Activated CD4-positive, alpha-beta T cell treated with anti-CD3 and anti-CD28 coated beads for 24 hours (primary cell): ENCODE measurements at places on chromosomes 12 and 14.

DNA sequence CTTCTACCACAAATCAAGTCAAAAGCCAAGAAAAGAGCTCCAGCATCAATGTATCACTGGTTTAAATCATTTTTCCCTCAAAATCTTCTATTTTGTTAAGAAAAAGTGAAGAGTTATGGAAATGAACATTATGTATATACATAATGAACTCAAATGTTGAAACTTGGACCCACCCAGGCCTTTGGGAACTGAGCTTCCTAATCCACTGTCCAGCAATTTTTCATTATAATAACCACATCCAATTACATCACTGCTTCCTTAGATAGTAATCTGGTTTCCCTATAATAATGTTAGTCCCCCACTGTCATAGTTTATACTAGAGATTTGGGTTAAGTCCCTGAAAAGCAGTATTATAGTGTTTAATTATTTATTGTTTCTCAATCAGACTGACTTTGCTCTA is 170.9 kb downstream of the PIK3C2G start:
- no peak for DNase-seq

DNA sequence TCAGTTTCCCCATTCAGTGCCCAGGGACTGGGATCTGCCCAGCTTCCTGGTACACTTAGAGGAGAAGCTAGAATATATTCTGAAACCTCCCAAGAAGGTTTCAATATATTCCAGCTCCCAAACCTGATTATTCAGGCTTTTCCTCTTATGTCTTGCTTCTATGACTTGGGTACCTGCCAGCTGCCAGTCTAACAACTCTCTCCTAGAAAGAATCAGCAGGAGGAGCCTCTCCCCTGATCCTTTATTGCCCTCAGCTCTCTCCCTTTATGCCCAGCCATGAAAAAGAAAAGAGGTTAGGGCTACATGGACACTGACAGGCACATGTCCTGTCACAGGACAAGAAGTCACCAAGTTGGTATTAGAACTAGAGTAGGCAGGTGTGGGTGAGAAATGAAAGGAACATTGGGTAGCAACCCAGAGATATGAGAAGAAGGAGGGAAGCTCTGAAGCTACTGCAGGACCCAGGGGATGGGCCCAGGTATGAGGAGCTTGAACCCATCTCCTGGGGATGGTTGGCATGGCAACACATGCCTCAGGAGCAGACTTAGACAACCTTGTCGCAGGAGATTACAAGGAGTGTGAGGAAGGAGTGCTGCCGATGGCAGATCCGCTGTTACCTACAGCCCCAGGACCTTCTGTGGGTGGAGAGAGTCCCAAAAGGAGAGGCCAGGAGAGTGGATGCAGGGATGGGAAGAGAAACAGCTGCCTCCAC is 2.0 kb upstream of the CACNB3 start:
- DNase-seq = no peak

- no peak for DNase-seq
Observed at GRCh38 chr12:121187501-121187900, 22.4 kb upstream of the P2RX4 start.

- DNase-seq = no peak
Observed at GRCh38 chr14:75259510-75259855, 19.1 kb upstream of the FOS start.

GRCh38 chr12:3538466-3539030 is 47.5 kb downstream of the PRMT8 start:
- no peak for DNase-seq

DNA sequence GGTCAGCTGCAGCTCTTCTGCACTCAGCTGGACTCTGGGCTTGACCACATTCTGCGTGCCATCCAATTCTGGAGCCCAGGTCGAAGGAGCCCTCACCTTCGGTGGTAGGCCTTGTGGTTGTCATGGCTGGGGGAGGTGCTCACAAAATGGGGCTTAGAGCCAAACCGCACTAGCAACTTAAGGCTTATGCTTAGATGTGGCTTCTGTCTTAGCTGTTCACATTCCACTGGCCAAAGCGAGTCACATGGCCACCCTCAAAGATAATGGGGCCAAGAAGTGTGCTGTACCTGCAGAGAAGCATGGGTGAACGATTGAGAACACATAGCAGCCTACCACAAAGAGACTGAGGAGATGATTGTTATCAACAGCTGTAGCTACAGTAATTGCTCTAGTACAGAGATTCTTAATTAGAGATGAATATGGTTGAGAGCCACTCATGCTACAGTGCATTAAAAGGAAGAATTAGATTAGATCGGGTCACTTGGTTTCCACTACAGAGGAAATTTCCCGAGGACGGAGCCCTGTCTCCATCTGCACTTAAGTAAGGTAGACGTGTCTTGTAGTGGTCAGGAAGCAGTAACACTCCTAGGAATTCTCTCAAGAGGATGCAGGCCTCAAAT is 334.6 kb upstream of the FKBP4 start:
- no peak for DNase-seq

DNA sequence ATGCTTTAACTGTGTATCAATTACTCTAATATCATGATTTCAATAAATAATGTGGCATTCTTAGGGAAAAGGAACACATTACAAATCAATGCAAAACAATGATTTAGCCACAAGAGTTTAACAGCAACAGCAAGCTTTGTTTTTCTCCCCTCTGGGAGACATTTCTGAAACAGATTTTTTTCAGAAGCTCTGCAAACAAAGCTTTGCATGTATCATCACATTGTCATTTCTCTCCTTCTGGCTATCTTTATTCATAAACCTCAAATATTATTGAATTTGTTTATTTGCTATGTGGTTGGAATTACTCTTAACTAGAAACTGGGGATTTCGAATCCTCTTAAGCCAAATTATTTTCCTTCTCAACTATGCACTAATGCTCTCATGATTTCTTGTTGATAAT is 278.4 kb upstream of the ATXN7L3B start:
- DNase-seq = no peak

- no peak for DNase-seq
Observed at GRCh38 chr14:77580477-77580876, 36.0 kb downstream of the SPTLC2 start.

DNA sequence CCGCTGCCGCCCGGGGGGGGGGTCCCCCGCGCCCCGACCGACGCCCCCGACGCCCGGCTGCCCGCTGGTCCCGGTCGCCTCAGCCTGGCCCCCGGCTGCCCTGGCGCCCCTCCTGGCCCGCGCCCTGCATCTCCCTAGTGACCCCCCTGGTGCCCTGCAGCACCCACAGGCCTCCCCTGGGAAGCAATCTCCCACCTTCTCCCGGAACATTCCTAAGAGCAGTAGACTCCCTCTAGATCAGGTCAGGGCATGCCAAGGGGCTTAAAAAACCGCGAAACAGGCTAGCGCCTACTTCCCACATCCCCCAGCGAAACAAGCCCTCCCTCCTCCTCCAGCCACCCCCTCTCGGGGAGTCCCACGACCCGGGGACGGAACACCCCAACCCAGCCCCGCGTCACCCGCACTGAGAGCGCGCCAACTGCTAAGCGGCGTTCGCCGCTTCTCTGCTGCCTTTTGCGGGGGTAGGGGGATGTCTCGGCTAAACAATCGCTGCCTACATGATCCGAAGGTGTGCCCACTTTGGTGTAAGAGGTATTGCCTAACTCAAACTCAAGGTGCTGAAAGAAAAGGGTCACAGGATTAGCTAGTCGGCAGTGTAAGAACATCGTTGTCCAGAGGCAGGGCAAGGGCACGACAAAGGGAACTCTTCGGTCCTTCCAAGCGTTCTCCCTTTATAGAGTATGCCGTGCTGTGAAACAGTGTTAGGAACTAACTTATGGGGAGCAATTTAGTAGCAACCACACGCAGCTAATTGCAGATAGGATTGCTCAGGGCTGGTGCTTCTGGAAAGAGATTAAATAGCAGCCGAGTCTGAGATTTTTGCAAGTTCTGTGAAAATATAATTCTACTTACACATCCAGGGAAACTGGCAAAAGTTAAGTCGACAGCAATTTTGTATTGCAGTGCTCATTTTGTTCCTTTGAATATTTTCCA is 619 bp upstream of the NTN4 start:
- DNase-seq = peak; percentile 4

DNA sequence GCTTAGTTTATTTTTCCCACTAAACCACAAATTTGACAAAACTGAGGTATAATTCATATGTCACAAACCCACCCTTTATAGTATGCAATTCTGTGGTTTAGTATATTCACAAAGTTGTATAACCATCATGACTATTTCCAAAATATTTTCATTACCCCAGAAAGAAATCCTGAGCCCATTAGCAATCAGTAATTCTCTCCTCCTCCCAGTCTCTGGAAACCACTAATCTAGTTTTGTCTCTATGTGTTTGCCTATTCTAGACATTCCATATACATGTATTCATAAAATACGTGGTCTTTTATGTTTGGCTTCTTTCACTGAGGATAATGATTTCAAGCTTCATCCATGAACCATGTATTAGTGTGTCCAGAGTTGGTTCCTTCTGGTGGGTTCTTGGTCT is 267.6 kb downstream of the AEBP2 start:
- no peak for DNase-seq

- DNase-seq = no peak
Observed at GRCh38 chr12:63223128-63223527, 72.1 kb upstream of the AVPR1A start.

- no peak for DNase-seq
Observed at GRCh38 chr12:75848961-75849360, 182.6 kb downstream of the PHLDA1 start.

- no peak for DNase-seq
Observed at GRCh38 chr12:56457817-56458216, 3.4 kb upstream of the MIP start.

- no peak for DNase-seq
Observed at GRCh38 chr14:101221549-101222160, 318.1 kb upstream of the RTL1 start.

DNA sequence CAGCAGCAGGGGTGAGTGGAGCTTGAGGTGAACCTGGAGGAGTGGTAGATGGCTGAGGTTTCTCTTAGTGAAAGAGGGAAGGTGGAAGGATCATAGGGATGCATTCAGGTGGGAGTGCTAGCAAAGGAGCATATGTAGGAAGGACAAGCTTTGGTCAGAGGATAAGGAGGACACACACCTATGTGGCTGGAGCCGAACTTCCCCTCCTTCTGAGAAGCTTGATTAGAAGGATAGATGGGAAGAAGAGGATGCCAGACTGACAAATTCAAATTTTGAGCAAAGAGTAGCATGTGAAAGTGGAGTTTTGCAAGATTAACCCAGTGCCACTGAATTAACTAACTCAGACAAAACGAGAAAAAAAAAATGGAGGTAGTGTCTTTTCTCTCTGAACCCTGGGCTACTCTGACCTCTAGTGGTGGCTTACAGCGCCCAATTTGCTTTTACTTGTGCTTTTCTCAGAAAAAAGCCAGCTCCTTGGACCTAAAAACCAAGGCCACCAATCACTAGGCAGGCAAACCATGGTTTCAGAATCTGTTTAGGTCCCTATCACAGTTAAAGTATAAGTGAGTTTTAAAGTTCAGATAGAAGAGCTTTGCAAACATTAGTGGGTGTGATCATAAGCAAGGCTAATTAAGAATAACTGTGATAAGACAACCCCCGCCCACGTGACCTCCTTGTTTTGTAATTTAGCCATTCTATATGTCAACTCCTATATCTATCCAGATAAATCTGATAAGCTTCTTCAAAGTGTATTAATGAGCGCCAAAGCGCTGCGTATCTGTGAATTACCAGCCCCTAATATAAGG is 15.5 kb downstream of the EMP1 start:
- peak; percentile 60 for DNase-seq
